ENCODE measurements at places on chromosomes 3 and 15. TPM values are rescaled to one million over a fixed set of nuclear protein-coding genes. Genes with fewer than 3 reads are reported as not detected.

GRCh38 chr3:143613226-143613625 is 235.0 kb downstream of the SLC9A9 start:
- no peaks in the 10 kb centered on the region for H3K36me3 ChIP-seq
- H3K4me1 ChIP-seq: no peaks in the 10 kb centered on the region
- DNase-seq: no peak
- no peak overlapping the region for H3K4me3 ChIP-seq
- H3K27ac ChIP-seq: no peak overlapping the region
- H3K27me3 ChIP-seq: no peaks in the 10 kb centered on the region

GRCh38 chr3:121855555-121855954 is 20.5 kb downstream of the EAF2 start:
- H3K4me1 ChIP-seq: no peaks in the 10 kb centered on the region
- peak; percentile 55 for DNase-seq
- no peaks in the 10 kb centered on the region for H3K36me3 ChIP-seq
- H3K4me3 ChIP-seq: no peak overlapping the region
- H3K27me3 ChIP-seq: no peaks in the 10 kb centered on the region

LAMB2 gene
- 181 TPM for total RNA-seq

LRRC49 gene
- total RNA-seq: 2.1 TPM

DNA sequence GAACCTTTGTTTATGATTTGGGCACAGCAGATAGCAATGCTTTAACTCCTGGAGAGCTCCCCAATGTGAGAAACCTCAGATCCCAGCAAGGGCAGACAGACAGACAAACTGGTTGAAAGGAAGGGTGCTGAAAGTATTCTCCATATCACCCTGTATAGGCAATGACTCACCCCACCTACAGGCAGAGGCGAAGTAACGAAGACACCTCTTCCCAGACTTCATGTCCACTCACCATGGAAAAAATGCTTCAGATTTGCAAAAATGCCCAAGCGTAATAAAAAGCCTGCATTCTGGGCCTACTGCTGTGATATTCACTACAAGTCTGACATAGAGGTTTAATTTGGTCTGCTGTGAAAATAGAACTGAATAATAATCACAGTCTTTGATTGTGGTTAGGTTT is 50.5 kb downstream of the THBS1 start:
- no peaks in the 10 kb centered on the region for H3K36me3 ChIP-seq
- no peak for DNase-seq
- 0 out of 2 replicates have a peak, but pooled peaks cover 4% of the 10 kb centered on the region for H3K4me1 ChIP-seq
- no peak overlapping the region for H3K27ac ChIP-seq
- no peaks in the 10 kb centered on the region for H3K27me3 ChIP-seq
- H3K4me3 ChIP-seq: no peak overlapping the region

DNA sequence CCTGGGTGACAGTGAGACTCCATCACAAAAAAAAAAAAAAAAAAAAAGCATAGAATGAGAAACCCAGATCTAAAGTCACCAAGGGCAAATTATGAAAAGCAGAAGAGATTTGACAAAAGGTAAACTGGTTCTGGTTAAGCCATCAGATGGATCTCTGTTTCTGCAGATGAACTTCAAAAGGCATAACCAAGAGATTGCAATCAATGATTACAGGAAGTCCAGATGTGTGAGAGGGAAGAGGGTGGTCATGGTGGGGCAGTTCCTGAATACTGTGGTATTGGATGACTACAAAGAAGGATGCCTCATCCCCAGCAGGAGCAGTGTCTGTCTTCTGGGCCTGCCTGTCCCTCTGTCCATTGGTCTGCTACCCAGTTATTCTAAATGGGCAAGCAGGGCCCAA is 3.8 kb downstream of the P4HTM start:
- DNase-seq: no peak
- peaks cover 2% of the 10 kb centered on the region for H3K36me3 ChIP-seq
- H3K27me3 ChIP-seq: no peaks in the 10 kb centered on the region
- peaks cover 13% of the 10 kb centered on the region for H3K4me1 ChIP-seq
- no peak overlapping the region for H3K4me3 ChIP-seq
- no peak overlapping the region for H3K27ac ChIP-seq

GRCh38 chr3:173921732-173922131 is 524.2 kb downstream of the NLGN1 start:
- no peak overlapping the region for H3K27ac ChIP-seq
- DNase-seq: no peak
- H3K4me3 ChIP-seq: no peak overlapping the region
- H3K4me1 ChIP-seq: no peaks in the 10 kb centered on the region

GRCh38 chr3:67923796-67924195 is 269.4 kb upstream of the SUCLG2 start:
- H3K27ac ChIP-seq: no peak overlapping the region
- no peak overlapping the region for H3K4me3 ChIP-seq
- no peaks in the 10 kb centered on the region for H3K27me3 ChIP-seq
- H3K4me1 ChIP-seq: no peaks in the 10 kb centered on the region
- DNase-seq: no peak

MEX3B gene
- total RNA-seq: 0.34 TPM

MORC1 gene
- total RNA-seq: not detected

DNA sequence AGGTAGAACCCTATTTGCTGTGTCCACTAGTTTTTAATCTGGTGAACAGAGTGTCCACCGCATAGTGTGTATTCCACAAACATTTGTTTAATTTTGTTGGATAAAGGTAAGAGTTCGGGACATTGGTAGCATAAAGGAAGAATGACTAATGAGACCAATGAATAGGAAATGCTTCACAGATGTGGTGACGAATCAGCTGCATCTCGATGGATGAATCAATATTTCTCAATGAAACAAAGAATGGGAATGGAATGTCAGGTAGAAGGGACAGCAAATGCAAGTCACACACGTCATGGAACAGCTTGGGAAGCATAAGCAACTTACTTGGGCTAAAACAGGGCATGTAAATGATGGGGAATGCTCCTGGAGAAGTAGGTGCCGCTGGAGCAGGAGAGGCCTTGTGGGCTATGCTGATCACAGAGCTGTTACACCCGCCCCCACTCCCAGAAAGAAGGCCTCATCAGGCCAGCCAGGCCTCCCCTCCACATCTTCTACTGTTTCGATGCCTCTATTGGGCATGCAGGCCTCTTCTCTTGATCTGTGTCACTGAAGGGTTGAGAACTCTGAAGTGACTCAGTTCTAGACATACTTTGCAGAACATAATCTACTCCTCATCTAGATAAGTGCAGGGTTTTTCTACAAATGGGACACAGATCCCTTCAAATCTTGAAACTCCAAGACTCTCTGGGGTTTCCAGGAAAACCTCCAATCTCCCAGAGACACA is 120.0 kb upstream of the GADL1 start:
- H3K36me3 ChIP-seq: no peaks in the 10 kb centered on the region
- DNase-seq: no peak
- no peaks in the 10 kb centered on the region for H3K27me3 ChIP-seq
- H3K4me1 ChIP-seq: peaks cover 13% of the 10 kb centered on the region
- H3K4me3 ChIP-seq: no peak overlapping the region
- no peak overlapping the region for H3K27ac ChIP-seq

DNA sequence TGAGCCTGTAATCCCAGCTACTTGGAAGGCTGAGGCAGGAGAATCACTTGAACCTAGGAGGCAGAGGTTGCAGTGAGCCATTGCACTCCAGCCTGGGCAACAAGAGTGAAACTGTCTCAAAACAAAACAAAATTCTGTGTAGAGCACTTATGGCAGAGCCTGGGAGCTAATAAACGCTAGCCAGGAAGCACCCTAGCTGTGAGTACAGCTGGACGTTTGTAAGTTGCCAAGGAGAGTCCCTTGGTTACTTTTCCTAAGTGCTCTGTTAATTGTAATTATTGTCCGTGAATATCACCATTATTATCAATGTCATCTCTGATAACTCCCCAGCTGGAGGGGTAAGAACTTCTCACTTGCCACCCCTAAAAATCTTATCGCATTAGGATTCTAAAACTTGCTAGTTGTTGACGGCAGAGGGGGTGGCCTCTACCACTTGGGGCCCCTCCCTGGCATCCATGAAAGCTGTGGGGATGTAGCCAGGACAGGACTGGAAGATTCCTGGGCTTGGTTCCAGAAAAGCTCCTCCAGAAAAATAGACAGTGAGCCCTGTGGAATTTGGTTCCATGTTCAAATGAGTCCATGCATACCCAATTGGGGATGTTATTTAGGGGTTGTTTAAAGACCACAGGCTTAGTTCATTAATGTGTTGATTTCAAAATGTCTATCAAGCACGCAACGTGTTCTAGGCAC is 9.9 kb upstream of the KLHL25 start:
- DNase-seq: no peak
- no peaks in the 10 kb centered on the region for H3K27me3 ChIP-seq
- no peaks in the 10 kb centered on the region for H3K36me3 ChIP-seq
- H3K27ac ChIP-seq: no peak overlapping the region
- H3K4me3 ChIP-seq: no peak overlapping the region

- H3K27ac ChIP-seq: peak overlapping the region; percentile 48
- H3K36me3 ChIP-seq: no peaks in the 10 kb centered on the region
- H3K4me3 ChIP-seq: no peak overlapping the region
Observed at GRCh38 chr15:70156671-70157271, 59.1 kb upstream of the TLE3 start.

- H3K4me1 ChIP-seq: no peaks in the 10 kb centered on the region
- no peaks in the 10 kb centered on the region for H3K27me3 ChIP-seq
- no peaks in the 10 kb centered on the region for H3K36me3 ChIP-seq
- H3K27ac ChIP-seq: no peak overlapping the region
- H3K4me3 ChIP-seq: no peak overlapping the region
- no peak for DNase-seq
Observed at GRCh38 chr15:45136378-45136764, 6.6 kb downstream of the DUOX1 start.

DNA sequence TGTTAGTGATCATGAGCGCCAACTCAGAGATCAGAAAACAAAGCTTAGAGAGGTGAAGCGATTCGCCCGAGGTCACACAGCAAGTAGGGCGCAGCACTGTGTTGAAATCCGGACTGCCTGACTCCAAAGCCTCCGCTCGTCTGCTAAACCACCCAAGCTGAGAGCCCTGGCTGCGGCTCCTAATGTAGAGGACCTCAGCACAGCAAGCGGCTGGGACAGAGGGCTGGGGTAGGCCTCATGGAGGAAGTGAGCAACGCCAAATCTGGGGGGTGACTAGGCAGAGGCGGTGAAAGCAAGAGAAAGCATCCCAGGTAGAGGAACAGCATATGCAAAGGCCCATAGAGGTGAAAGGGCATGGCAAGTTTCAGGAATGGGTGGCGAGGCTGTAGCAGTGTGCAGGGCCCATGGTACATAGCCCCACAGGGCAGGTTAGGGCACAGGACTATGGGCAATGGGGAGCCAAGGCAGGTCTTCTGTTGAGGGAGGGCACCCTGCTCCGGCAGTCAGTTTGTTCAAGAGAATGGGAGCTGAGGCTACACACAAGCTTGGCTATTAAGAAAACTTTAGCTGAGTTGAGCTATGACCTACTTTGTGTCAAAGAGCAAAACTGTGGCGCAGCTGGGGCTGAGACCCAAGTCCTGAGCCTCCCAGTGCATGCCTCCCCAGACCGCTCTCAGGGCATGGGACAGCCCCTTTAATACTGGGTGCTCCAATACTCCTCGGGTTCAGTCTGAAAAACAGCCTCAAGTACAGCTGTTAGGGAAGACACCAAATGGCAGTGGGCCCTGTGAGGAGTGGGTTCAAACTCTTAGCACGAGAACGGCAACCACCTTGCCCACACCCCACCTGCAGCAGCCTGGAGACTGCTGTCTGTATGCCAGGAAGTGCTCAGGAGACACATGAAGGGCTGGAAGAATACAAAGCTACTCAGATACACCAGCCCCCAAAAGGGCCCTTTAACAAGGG is 988 bp upstream of the CFAP92 start:
- no peak overlapping the region for H3K4me3 ChIP-seq
- DNase-seq: no peak
- peak overlapping the region; percentile 18 for H3K27ac ChIP-seq
- H3K27me3 ChIP-seq: no peaks in the 10 kb centered on the region
- H3K4me1 ChIP-seq: peaks cover 5% of the 10 kb centered on the region

NFKBIZ gene
- 20.2 TPM for total RNA-seq

DNA sequence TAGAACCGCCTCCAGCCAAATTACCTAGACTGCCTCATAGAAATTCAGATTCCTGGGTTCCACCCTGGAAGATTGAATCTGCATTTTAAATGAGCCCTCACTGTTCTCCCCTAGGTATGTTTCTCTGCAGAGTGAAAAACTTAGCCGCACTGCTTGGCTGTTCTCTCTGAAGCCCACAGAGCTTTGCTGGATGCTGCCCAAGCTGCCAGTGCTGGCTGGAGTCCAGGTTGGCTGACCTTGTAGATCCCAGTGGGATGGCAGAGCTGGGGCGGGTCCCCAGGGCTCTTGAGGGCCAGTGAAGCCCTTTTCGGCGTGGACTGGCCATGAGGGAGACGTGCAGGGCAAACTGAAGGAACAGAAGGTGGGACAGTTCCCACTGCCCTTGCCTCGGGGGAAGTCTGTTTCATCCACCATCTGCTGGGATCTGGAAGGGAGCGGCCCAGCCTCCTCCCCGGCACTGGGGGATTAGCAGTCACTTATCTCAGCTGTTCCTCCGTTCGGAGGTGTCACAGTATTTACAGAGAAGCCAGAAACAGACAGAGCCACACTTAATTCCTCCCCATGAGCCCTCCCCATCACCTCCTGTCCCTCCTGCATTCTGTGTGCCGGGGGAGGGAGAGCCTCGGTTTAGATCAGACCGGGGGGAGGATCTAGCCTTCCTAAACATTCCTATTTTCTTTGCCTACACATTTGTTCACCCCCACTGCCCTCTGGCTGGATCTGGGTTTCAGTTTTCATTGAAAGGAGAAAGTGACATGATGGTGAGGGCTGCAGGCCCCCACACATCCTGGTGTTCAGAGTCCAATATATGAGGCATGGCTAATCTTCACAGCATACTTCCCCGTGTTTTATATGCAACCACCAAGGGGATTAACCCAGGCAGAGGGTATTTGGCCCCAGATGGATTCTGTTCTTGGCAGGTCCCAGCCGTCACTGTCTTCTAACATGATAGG is 4.1 kb upstream of the ACTC1 start:
- DNase-seq: no peak
- no peaks in the 10 kb centered on the region for H3K36me3 ChIP-seq
- H3K4me1 ChIP-seq: no peaks in the 10 kb centered on the region
- no peaks in the 10 kb centered on the region for H3K27me3 ChIP-seq

- DNase-seq: peak; percentile 61
- peaks cover 2% of the 10 kb centered on the region for H3K36me3 ChIP-seq
- peak overlapping the region; percentile 73 for H3K27ac ChIP-seq
- peaks cover 20% of the 10 kb centered on the region for H3K4me1 ChIP-seq
- no peak overlapping the region for H3K4me3 ChIP-seq
- H3K27me3 ChIP-seq: no peaks in the 10 kb centered on the region
Observed at GRCh38 chr15:101176625-101177024, 75.2 kb downstream of the CHSY1 start.

Data from Caco-2 (cell line).